ENCODE measurements at places on chromosomes 5 and 9.

DNA sequence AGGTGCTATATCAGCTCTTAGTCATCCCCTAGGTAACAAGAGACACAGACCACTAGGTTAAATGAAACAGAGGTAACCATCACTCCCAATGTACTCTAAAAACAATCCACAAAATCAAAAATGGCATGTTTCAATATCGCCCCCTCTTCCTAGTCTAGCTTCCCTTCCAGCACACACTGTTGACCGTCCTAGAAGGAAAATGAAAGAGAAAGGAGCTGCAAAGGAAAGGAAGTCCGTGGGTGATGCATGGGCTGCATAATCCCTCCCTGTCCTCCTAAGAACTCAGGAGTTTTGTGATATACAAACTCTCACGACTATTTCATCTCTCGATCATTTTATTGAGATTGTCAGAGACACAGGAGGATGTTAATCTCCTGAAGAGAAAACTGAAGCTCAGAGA, 101.6 kb downstream of the RFK start:
- DNase-seq = no peak

DNA sequence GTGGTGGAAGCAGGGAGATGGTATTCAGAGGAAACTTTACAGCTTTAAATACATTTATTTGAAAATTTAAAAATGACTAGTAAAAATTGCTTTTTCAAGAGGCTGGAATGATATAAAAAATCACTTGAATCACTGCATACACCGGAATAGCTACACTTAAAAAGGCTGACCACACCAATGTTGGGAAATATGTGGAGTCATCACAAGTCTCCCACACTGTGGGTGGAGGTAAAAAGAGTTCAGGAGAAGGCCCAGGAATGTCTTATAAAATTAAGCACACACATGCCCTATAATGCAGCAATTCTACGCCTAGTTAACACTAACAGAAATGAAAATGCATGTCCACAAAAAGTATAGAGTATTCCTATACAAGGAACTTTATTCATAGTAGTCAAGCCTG, 198.1 kb downstream of the ROR2 start:
- DNase-seq = peak; percentile 87

DNA sequence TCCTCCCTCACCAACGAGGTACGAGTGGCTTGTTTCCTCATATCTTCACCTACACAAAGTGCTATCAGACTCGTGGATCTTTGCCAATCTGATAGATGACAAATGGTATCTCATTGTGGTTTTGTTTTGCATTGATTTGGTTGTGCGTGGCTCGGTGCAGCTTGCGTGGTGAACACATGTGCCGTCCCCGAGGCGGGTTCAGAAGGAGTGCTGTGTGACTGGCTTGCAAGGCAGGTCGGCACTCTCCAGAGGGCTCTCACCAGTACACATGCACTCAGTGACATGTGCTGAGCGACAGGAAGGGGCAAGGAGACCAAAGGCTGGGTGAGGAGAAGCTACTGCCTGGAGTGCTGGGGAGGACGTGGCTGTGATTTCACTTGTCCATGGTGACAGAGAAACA, 95.3 kb upstream of the PITX1 start:
- no peak for DNase-seq

DNA sequence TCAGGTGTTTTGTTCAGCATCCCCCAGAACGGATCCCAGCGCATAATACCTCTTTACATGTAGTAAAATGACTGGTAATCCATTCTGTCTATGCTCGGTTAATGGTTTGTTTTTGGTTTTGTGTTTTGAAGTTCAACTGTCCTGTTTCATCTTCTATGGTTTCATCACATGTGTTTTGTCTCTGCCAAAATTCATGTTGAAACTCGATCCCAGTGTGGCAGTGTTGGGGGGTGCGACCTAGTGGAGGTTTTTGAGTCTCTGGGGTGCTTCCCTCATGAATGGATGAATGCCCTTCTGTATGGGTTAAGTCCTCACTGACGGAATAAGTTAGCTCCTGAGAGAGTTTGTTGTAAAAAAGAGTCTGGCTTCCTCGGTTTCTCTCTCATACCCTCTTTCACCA, 317.4 kb downstream of the KDM4C start:
- DNase-seq = peak; percentile 19

DNA sequence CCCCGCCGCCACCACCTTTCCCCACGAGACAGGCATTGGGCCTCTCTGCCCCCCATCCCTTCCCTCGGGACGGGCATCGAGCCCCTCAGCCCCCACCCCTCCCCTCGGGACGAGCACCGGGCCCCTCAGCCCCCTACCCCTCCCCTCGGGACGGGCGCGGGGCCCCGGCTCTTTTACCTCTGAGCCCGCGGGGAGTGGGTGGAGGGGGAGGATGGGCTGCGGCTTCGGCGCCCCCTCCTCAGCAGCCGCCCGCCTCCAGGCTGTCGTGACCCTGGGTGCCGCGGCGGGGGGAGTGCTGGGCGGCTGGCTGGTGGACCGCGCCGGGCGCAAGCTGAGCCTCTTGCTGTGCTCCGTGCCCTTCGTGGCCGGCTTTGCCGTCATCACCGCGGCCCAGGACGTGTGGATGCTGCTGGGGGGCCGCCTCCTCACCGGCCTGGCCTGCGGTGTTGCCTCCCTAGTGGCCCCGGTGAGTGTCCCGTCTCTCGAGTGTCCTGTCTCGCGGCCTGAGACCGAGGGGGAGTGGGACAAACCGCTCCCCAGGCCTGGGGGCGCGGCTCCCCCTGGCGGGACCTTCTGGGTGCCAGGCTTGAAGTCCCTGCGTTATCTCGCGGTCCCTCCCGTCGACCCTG, 791 bp downstream of the SLC2A8 start:
- DNase-seq = peak; percentile 48
